Forelimb muscle (tissue), 1 donor: ENCODE measurements at places on chromosomes 3 and 15. TPM values are rescaled to one million over a fixed set of nuclear protein-coding genes. Genes with fewer than 3 reads are reported as not detected.

- DNase-seq: no peak
Observed at GRCh38 chr3:184186184-184186901, at the start of gene ABCF3. TSS of gene ABCF3 (plus strand) at chr3:184186199. CDS start at chr3:184186208, 9 bp downstream.

- no peak for DNase-seq
Observed at GRCh38 chr3:188911026-188911850, 260.5 kb upstream of the TPRG1 start.

Gene PLSCR5
- polyA plus RNA-seq: not detected

DNA sequence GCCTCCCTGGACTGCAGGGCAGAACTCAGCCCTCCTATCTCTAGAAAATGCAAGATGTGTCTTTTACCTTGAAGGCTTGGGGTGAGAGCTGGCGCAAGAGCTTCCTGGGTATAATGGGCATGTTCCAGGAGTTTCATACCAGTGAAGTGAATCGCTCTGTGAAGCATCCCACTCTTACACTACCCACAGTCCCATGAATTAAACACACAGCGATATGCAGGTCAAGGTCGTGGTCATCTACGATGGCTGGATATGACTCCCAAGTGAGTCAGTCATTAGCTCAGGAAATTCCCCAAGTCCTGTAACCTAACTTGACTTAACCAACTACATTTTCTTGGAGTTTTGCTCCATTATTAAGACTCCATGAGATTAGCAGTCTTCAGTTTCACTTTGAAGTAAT, 439.7 kb downstream of the NTRK3 start:
- DNase-seq: no peak

DNA sequence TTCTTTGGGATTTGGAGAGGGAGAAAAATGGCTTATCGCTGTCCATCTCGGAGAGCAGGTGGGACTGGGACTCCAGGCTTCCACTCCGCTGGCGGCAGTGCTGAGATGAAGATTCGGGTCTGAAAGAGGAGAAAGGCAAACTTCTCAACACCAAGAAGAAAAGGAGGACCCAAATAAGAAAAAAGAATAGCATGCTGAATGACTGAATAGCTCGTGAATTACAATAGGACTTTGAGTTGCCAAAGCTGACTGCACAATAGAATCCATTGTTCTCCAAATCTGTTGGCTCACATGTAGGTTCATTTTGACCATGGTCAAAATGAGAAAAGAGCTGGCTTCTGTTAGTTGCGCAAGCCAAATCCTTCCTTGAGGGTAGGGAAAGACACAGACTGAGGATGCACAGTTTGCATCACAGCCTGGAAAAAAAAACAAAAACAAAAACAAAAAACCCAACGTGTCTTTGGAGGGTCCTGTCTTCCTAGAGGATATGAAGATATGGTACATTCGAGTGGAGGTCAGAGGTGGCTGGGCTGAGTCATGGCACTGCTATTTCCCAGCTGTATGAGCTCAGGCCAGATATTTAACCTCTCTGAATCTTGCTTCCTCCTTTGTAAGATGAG, 59.3 kb upstream of the LMOD3 start:
- no peak for DNase-seq

Gene INKA1
- 6.8 TPM for polyA plus RNA-seq

- no peak for DNase-seq
Observed at GRCh38 chr3:66667263-66667662, 166.4 kb upstream of the LRIG1 start.

Gene SI
- not detected for polyA plus RNA-seq

DNA sequence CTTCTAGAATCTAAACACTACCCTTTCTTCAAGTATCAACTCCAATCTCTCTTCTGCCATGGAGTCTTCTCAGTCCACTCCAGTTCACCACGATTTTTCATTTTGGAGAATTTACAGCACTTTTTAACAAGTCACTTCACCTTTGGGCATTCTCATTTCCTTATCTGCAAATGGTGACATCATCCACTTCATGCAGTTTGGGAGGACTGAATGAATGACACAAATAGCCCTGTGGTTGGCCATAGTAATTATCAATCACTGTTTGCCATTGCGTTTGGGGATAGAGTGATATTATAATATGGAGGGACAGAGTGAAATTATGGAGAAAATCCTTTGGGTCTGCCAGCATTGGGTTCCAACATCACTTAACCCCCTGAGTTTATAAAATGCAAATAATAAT, 38.0 kb upstream of the TM4SF1 start:
- DNase-seq: no peak

- no peak for DNase-seq
Observed at GRCh38 chr3:53227993-53228885, 27.6 kb downstream of the TKT start.

- no peak for DNase-seq
Observed at GRCh38 chr15:55879181-55879580, 114.2 kb downstream of the NEDD4 start.

Gene PIGZ
- polyA plus RNA-seq: 1.7 TPM

Gene EPHA3
- 13.8 TPM for polyA plus RNA-seq

- DNase-seq: no peak
Observed at GRCh38 chr3:60953351-60953750, 297.9 kb downstream of the FHIT start.

DNA sequence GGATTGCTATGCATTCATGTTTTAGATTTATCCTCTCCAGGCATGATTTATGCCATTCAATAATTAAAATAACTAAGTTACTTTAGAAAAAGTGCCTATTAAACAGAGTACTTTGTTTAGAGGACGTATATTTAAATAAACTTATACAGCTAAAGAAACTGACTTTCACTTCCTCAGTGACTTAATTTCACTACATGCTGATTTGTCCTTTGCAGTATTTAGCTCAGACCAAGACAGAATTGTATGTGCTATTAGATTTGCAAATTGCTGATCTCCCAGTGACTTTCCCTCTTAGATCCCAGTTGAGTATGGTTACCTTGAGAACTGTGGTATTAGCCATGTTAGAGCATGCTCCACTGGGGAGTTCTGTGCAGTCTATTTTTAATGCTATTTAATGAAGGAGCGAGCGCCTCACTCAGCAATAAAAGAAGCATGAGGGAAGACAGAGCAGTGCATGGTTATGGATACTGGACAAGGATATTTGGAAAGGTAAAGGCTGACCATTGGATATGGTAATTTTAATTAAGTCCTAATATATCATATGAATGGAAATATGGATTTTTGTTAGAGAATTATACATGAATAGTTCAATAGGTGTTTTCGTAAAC, 2.7 kb downstream of the ARPP21 start:
- no peak for DNase-seq

Gene ACKR4
- polyA plus RNA-seq: 1.6 TPM

Gene C3orf49
- polyA plus RNA-seq: 0.22 TPM

- DNase-seq: no peak
Observed at GRCh38 chr3:168843481-168843880, 747.8 kb upstream of the GOLIM4 start.

DNA sequence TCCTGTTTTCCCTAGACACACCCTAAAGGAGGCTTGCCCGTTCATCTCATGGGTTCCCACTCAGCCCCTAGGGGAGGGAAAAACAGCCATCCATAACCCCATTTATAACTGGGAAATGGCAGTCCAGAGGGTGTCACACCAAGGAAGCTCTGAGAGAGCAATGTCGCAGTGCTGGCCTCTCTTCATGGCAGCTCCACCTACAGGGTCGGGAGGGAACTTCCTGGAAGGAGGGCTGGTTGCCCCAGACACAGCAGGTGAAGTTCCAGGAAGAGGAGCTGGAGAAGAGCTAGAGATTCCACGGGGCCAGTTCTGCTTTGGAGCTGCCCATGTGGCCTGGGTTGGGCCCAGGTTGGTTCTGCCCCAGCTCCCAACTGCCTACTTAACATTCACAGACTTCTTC, 22.3 kb upstream of the LINGO1 start:
- no peak for DNase-seq

Gene MUC20
- 3.5 TPM for polyA plus RNA-seq

DNA sequence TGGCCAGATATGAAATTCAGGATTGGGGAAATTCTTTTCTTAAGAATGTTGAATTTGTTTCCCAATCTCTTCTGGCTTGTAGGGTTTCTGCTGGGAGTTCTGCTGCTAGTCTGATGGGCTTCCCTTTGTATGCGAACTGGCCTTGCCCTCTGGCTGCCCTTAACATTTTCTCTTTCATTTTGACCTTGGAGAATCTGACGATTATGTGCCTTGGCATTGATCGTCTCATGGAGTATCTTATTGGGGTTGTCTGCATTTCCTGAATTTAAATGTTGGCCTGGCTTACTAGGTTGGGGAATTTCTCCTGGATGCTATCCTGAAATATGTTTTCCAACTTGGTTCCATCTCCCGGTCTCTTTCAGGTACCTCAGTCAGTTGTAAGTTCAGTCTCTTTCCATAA, 152.2 kb downstream of the CFAP20DC start:
- DNase-seq: peak; percentile 14

GRCh38 chr3:183296944-183297343, 43.9 kb downstream of the B3GNT5 start:
- DNase-seq: no peak

GRCh38 chr3:41701191-41701698, 260.7 kb downstream of the ULK4 start:
- DNase-seq: no peak

DNA sequence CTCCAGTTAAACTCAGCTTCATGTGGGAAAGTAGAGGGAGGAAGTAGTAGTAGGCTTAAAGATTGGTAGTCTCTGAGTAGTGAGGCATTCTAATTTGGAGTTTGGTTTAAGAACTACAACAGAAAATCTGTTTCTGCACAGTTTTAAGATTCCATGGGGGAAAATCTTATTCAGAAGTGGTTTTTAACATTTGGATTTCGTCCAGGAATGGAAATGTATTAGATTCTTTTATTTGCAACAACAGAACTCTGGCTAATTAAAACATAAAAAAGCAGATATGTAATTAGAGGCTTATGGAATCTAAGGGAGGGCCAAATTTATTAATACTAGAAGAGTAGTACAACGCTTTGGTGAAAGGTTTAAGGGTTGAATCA, 36.0 kb downstream of the NECTIN3 start:
- DNase-seq: no peak

GRCh38 chr3:12706504-12707253, 42.8 kb upstream of the RAF1 start:
- no peak for DNase-seq

Gene C3orf52
- polyA plus RNA-seq: 5.2 TPM

- DNase-seq: no peak
Observed at GRCh38 chr3:38853011-38853410, 37.0 kb upstream of the SCN10A start.

Gene ABHD17C
- polyA plus RNA-seq: 5.0 TPM

Gene CHRNA5
- polyA plus RNA-seq: 0.76 TPM

DNA sequence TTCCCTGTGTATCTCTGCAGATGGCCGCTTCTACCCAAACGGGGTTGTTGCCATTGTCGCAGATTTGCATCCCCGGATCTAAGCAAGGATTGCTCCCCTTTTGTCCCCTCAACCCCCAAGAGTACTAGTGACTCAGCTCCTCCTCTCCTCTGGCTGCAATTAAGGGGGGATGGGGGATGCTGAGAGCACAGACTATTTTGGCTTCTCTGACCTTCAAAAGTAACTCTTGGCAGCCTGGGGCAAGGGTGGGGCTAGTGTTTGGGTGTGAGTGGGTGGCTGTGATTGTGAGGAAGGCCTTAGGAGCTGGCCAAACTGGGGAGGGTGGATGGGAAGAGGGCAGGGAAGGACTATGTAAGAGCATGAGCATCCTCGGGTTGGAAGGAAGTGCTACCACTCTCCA, 1.2 kb upstream of the MAP1A start:
- DNase-seq: no peak

DNA sequence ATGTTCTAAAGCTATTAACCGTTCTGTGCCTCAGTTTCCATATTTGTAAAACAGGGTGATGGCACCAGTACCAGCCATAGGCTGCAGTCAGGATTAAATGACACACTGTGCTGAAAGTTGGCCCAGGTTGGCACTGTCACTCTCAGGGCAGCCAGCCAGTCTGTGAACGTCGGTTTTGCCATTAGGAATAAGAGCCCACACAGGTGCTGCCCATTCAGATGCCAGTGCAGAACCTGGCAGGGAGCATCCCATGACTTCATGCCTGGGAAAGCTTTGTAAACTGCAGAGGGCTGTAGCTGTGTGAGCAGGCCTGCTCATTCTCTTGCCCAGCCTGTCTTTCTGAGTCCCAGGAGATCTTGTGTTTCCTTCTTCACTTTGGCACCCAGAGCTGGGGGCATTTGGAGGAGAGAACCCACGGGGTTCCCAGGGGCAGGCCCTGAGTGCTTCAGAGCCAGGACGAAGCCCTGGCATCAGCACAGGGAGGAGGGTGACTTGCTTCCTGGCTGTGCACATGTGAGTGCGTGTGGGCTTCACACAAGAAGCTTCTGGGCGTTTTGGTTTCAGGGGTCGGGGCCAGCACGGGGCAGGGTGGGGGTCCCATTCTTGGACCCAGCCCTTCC, 46.9 kb downstream of the ZNF710 start:
- no peak for DNase-seq

- no peak for DNase-seq
Observed at GRCh38 chr3:118526758-118527513, 507.7 kb downstream of the IGSF11 start.

GRCh38 chr15:79067969-79068368, 22.6 kb downstream of the RASGRF1 start:
- DNase-seq: no peak

DNA sequence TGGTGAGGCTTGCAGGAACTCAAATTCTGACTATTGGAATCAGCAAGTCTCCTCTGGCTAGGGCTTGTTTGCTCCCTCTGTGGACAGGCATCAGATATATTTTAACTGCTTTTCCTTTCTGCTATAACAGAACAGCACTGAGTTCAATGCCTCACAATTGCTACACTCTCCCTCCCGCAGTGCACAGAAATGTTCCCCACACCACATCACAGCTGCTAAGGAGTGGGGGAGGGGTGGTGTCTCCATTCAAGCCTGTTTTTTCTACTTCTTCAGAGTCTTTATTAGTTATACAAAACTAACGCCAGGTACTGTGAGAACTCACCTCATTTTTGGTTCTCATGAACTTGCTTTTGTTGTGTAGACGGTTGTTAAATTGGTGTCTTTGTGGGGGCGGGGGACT, 68.5 kb downstream of the BCHE start:
- DNase-seq: no peak

GRCh38 chr3:12730506-12731242, 28.4 kb downstream of the TMEM40 start:
- DNase-seq: no peak

- DNase-seq: no peak
Observed at GRCh38 chr15:82919231-82919886, 33.2 kb downstream of the HOMER2 start.

Gene SPATA12
- 0.05 TPM for polyA plus RNA-seq

GRCh38 chr15:44790656-44791055, 54.3 kb downstream of the TRIM69 start:
- DNase-seq: no peak

Gene GRAMD1C
- 2.7 TPM for polyA plus RNA-seq

Gene RLBP1
- 0.28 TPM for polyA plus RNA-seq
